ENCODE measurements at places on chromosomes 13 and 19.

DNA sequence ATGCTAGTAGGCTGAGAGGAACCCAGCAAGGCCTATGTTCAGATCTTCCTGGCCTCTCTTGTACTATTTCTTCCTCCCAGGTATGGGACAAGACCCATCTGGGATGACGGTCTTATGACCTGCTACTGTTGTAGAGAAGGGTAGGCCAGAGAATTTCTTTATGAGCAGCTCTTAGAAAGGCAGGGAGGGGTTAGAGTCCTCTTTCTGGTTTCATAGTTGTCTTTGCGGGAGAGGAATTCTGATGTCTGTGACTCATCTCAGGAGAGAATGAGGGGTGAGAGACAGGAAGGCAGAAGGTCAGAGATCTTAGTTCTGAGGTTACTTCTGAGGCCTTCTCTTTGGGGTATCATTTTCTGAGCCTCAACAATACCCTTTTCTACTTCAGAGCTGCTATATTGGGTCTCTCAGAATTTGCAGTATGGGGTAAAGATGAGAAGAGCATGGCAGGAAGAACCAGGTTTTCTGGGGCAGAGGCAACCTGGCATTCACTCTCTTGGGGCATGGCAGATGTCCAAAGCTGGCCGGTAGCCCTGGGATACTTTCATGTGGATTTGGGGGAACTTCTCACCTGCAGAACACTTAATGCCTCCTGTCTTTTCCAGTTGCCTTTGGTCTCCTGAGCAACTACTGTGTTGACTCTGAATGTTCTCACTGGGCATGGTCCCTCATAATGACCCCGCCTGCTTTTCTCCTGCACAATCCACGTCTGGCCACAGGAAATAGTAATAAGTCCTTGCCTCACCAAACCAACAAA, 154.4 kb downstream of the GGACT start:
- DNase-seq: no peak

DNA sequence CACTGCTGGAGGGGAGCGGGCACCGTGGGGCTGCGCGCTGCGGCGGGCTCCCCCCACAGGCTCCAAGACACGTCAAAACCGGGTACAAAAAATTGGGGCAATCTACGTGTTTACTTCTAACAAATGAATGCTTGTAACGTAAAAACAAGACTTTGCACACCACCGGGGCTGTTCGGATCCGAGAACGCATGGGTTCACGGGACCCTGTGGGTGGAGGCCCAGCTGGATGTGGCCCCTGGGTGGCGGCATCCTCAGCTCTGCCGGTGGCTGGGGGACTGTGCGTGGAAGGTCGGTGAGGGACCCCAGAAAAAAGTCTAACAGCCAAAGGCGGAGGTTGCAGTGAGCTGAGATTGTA, 10.3 kb upstream of the SLC7A10 start:
- DNase-seq: no peak

- DNase-seq: no peak
These were observed 213.6 kb downstream of the URI1 start for GRCh38 chr19:30155381-30156200.

DNA sequence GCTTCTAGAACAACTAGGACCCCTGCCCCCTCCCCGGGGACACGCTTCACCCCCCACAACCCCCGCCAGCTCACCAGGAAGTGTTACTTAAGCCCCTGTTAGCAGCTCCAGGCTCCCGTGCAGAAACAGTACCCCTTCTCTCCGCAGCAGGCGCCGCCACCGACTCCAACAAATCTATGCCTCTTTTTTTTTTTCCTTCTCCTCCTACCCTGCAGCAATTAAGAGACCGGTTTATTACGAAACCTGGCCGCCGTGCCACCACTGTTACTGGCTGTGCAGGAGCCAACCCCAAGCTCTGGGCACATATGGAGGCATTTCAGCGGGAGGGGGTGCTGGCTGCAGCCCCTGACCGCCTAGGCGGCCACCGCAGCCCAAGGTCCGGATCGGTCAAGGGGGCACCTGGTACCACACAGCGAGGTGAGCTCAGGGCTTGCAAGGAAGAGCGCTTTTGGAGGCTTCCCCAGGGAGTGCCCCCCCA, 2.4 kb downstream of the GADD45B start:
- no peak for DNase-seq

DNA sequence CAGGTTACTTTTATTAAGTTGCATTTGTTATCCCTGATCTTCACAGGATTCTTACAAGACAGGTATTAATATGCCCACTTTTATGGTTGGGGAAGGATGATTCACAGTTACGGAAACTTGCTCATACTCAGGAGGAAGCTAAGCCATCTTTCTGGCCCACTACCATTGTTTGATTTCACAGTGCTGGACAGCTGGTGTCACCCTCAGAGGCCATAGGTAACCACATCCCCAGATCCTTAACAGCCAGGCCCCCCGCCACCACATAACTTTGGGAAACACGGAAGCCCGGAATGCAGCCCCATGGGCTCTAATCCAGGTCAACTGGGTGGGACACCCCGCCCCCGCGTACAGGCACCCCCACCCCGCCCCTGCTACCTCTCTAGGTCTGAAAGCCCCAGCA, 119.7 kb downstream of the IRS2 start:
- DNase-seq: no peak

GRCh38 chr19:6765738-6766356, 1.4 kb downstream of the SH2D3A start:
- DNase-seq: no peak

GRCh38 chr19:48396016-48396823, 2.8 kb downstream of the GRIN2D start:
- DNase-seq: no peak

- DNase-seq: no peak
These were observed 3.1 kb downstream of the C19orf25 start for GRCh38 chr19:1475751-1476437.

GRCh38 chr13:95195146-95195545, 106.1 kb downstream of the ABCC4 start:
- DNase-seq: no peak

DNA sequence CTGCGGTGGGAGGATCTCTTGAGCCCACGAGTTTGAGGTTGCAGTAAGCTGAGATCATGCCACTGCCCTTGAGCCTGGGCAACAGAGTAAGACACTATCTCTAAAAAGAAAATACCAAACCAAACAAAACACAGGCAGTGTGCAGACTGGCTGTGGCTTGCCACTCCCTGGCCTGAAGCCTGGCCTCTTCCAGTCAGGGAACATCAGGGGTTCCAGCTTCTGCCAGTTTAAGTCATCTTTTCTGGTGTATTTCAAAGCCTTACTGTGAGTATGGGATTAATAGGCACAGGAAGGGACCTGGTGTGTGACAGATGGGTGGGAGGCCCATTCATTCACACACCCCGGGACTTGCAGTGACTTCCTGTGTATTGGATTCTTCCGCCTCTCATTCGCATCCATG, 27.0 kb upstream of the F2RL3 start:
- no peak for DNase-seq

DNA sequence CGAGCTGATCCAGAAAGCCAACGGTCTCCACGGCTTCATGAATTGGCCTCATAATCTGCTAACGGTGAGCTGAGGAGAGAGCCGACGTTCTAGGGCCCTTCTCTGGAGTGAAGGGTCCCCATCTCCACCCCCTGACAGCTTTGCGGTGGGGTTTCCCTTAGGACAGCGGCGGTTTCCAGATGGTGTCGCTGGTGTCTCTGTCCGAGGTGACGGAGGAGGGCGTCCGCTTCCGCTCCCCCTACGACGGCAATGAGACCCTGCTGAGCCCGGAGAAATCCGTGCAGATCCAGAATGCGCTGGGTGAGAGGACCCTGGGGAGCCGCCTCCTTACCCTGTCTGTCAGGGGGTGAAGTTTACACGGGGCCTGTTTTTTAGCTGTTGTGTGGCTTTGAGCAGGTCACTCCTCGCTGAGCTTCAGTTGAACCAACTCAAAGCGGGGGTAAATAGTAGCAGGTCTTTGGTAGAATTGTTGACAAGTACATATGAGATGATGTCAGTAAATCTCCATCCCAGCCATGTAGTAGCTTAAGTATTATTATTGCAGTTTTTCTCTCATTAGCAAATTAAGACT, 801 bp downstream of the QTRT1 start:
- DNase-seq: no peak

DNA sequence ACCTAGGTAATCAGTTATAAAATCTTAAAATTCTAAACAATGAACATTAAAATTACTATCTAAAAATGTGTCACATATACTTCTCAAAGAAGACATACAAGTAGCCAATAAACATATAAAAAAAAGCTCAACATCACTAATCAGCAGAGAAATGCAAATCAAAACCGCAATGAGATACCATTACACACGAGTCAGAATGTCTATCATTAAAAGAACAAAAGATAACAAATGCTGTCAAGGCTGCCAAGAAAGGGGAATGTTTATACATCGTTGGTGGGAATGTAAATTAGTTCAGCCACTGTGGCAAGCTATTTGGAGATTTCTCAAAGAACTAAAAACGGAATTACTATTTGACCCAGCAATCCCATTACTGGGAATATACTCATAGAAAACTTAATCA, 310.3 kb upstream of the EDNRB start:
- DNase-seq: no peak

DNA sequence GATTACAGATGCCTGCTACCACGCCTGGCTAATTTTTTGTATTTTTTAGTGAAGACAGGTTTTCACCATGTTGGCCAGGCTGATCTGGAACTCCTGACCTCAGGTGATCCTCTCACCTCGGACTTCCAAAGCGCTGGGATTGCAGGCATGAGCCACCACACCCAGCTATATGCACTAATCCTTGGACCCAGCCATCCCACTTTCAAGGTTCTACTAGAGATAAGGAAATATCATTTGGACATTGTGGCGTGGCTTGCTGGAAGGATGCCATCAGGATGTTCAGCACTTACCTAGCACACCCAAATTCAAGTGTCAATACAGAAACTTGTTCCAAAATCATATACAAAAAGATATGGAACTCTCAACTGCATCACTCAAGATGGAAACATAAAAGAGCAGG, 136.4 kb downstream of the ABCC4 start:
- no peak for DNase-seq

DNA sequence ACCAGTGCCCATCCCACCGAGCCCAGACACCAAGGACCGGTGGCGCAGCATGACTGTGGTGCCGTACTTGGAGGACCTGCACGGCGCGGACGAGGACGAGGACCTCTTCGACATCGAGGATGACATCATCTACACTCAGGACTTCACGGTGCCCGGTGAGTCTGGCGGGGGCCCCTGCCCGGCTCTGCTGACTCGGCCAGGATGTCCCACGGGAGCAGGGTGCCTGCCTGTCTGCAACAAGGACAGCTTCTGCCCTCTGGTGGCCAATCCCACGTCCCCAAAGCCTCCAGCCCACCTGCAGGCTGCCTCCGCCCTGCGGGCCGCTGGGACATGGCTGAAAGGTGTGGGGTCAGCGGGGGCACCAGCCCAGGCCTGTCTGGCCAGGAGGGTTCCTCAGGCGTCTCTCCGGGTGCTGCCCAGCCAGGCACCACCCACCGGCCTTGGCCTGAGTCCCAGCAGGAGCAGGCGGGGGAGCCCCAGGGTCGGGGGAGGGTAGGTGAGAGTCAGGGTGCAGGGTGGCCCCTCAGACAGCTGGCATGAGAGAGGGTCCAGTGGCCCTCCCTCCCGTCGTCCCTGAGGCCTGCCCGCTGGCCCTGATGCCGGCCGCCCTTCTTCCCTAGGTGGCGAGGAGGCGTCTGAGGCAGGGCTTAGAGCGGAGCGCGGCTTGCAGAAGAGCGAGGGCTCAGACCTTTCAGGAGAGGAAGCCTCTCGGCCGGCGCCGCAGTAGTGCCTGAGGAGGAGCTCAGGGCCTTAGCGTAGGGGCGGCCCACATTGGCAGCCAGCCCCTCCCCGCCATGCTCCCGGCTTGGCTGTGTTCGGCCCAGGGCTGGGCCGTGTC, 14.6 kb downstream of the CBARP start:
- DNase-seq: no peak

GRCh38 chr13:66723576-66723975, 506.6 kb downstream of the PCDH9 start:
- no peak for DNase-seq

GRCh38 chr13:46605825-46606554, 53.0 kb downstream of the LRCH1 start:
- DNase-seq: no peak

- DNase-seq: peak; percentile 91
These were observed at the start of gene ZNF614 for GRCh38 chr19:52028027-52028779. TSS of gene ZNF614 (minus strand) at chr19:52028379. CDS start at chr19:52025745, 2,634 bp downstream.

GRCh38 chr13:30021611-30022010, 171.2 kb upstream of the UBL3 start:
- DNase-seq: no peak

DNA sequence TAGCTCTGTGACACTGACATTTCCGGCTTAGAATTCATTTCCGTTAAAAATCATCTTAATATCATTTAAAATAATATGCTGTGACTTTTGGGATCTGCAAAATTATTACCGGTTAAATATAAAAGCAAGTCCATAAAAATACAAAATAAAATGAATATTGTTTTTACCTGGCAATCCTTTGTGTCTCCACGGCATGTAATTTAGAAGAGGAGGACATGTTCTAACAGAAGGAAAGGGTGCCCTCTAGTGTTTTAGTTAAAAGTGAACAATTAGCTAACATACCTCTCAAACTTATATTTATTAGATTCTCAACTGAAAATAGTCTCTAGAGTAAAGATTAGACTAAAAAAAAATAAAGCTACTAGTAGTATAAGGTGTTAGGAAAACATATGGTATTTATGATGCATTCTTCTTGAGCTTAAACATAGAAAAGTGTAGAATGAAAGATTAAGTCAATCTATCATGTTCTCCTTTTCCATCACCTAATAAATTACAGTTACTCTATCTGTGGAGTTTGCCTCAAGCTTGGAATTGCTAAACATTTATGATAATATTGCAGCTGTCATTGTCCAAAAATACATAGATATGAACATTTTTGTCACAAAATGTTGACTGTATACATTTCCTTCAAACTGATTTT, 676.7 kb upstream of the SPRY2 start:
- DNase-seq: peak; percentile 34

- DNase-seq: no peak
These were observed 36.6 kb downstream of the ZSWIM4 start for GRCh38 chr19:13831537-13832467.

DNA sequence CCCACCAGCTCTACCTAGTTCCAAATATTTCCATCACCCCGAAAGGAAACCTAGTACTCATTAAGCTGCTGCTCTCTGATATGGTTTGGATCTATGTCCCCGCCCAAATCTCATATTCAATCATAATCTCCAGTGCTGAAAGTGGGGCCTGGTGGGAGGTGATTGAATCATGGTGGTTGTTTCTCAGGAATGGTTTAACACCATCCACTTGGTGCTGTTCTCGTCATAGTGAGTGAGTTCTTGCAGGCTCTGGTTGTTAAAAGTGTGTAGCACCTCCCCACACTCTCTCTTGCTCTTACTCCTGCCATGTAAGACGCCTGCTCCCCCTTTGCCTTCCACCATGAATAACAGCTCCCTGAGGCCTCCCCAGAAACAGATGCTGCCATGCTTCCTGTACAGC, 43.4 kb upstream of the MED4 start:
- DNase-seq: no peak

GRCh38 chr13:102769679-102770078, 3.9 kb downstream of the TEX30 start:
- no peak for DNase-seq

DNA sequence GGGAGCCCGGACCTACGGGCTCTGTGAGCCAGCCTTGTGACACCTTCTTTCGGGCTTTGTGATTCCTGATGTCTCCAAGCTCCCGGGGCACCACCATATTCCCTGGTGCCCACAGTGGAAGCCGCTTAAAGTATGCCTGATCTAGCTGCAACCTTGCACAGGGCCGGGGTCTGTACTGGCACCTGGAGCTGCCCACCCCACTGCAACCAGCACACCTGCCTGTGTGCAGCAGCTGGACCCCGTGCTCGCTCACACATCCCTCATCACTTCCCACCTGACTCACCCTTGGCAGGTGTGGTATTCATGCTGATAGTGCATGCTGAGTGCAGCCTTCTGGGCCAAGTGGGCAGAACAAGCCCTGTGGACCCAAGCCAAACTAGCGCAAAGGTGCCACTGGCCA, 1981.1 kb upstream of the PCDH20 start:
- no peak for DNase-seq

Measured in right renal cortex interstitium (tissue), 3 donors.